Stimulated activated naive CD4-positive, alpha-beta T cell treated with Interleukin-2 at 50 U/mL for 16 hours (primary cell): ENCODE measurements at places on chromosomes 11 and 22.

- DNase-seq = no peak
Measured at GRCh38 chr11:129652835-129653234, 162.8 kb upstream of the TMEM45B start.

- no peak for DNase-seq
Measured at GRCh38 chr11:1908618-1909017, 10.9 kb upstream of the TNNT3 start.

DNA sequence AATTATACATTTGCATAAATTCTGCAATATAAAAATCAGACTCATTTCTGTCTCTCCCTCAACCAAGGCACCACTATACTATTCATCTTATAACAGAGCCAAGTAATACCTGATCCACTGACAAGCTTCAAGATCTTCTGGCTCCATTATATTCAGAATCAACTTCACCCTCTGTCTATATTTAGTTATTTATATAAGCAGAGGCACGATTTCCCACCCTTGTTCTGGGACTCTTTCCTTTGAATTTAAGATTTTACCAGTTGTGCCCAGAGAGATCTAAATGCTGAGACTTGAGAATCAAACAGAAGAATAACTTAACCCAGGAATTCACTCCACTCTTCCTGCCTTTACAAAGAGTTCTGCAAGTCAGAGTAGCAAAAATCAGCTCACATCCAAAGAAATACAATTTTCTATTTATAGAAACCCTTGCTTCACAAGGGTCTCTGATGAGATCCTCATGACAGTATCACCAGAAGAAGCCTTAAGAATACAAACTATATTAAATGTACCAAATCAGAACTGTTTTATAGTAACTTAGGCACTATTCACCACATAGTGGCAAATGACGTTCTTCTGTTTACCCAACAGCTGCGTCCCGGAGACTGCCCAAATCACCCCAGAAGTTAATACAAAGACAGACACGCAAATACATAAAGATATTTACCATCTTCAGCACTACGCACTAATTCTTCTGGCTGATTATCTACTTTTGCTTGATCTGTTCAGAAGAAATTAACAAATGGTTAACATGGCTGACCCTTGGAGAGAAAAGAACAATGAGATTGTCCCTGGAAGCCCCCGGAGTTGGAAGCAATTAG, 32.3 kb upstream of the CCDC89 start:
- no peak for DNase-seq

GRCh38 chr11:4375431-4376140, 7.4 kb upstream of the OR52B4 start:
- DNase-seq = no peak

GRCh38 chr11:75538150-75538942, 12.6 kb upstream of the GDPD5 start:
- DNase-seq = no peak

- DNase-seq = no peak
Measured at GRCh38 chr11:62439785-62440602, 21.2 kb downstream of the SCGB1A1 start.

DNA sequence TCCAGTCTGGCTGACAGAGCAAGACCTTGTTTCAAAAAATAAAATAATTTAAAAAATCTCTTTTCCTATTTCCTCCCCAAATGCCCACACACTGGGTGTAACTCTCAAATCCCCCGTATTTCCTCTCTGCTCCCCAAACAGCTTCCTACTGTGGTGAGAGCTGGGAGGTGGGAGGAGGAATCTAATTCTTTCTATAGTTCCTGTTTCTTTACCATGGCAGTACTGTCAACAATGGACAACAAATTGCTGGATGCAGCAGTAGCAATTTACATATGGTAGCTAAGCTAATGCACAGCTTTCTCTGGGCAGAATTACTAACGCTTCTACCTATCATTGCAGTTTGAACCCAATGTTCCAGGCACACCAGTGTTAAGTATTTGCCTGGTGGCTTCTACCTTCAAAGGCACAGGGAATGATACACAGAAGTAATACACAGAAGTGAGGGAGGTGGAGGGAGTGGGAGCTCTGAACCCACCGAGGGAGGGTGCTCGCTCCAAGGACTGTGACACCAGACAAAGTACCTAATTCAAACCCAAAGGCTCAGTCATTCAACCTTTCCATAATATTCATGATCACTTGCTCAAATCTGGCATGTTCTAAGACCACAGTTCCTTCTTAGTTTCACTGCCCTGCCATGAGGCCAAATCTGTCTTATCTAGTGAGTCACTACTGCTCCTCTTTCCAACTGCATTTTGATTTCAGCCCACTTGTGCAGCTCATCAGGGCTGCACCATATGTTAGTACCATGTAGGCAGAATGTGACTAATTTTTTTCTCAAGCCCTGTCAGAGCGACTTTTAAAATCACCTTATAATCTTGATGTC, 37.9 kb downstream of the CELF1 start:
- DNase-seq = peak; percentile 56

DNA sequence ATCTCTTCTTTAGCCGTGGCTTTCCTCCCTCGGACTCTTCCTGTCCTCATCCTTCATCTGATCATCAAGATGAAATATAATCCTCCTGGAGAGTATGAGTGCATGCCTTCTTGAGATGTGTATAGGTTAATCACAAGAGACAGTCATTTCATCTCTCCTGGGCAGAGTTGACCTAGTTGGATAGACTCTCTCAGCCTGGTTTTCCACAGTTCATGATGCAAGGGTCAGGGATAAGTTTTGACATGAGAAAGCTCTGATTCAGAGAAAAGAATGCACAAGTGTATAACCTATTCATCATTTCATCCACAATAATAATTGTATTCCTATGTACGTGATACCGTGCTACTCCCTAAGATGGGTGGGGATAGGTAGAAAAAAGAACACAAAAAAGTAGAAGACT, 33.2 kb upstream of the CCDC90B start:
- DNase-seq = no peak

GRCh38 chr22:39718206-39718605, 147.7 kb downstream of the CACNA1I start:
- no peak for DNase-seq
